Cardiac septum (tissue), 1 donor: ENCODE measurements at places on chromosomes 5 and 9.

GRCh38 chr9:95820074-95820473 is 55.4 kb upstream of the ERCC6L2 start:
- no peak for DNase-seq

GRCh38 chr9:93164085-93164484 is 19.9 kb upstream of the WNK2 start:
- DNase-seq: no peak

DNA sequence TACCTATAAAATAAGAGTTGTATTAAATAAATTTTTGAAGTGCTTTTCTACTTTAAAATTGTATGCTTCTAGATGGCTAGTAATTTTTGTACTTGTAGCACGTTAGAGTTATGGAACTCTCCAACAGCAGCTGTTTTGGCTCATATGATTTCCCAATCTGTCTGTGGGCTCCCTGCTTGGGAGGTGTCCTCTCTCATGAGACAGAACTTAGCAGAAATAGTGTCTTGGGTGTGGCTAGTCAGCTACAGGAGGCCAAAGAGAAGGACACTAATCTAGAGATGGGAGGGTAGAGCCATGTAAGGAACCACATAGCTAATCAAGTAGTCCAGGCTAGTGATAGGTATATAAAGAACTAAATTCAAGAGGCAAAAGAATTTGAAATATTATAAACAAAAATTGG is 78.4 kb upstream of the DAB2 start:
- no peak for DNase-seq

DNA sequence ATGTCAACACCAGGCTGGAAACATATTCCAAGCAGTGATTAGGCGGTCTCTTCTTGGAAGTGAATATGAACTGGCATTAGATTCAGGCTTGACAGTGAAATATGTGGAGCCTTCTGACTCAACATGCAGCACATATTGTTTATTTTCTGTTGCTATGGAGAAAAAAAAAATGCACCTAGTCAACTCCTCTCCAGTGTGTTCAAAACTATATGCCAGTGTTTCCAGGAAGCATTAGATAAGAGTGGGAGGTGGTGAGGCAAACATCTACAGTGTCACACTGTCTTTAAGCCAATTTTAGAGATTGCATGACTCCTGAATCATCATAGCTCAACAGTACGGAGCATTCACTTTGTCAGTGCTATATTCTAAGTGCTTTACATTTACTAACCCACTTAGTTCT is 117.9 kb downstream of the HCN1 start:
- no peak for DNase-seq

DNA sequence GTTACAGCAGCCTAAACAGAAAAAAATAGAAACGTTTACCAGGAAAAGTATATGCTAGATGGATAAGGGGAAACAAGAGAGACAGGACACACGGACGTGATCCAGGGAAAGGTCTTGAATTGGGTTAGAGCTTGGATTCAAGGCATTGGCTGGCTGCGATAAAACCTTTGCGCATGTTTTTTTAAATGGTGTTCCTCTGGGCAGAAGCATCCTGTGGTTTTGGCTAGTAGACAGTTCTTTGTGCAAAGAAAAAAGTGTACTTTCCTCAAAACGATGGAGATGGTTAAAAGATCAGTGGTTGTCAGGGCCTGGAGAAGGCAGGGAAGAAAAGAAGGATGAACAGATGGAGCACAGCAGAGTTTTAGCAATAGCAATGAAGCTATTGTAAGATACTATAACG is 37.5 kb upstream of the LIFR start:
- no peak for DNase-seq
